ENCODE measurements at places on chromosomes 5 and 9.
A peak's percentile ranks its signal among the peaks of the same experiment; 100 is the strongest.

GRCh38 chr9:128995791-128996190 lies 32.3 kb downstream of the SH3GLB2 start:
- no peak for DNase-seq

GRCh38 chr9:87545858-87546257 lies 48.2 kb downstream of the DAPK1 start:
- DNase-seq: no peak

DNA sequence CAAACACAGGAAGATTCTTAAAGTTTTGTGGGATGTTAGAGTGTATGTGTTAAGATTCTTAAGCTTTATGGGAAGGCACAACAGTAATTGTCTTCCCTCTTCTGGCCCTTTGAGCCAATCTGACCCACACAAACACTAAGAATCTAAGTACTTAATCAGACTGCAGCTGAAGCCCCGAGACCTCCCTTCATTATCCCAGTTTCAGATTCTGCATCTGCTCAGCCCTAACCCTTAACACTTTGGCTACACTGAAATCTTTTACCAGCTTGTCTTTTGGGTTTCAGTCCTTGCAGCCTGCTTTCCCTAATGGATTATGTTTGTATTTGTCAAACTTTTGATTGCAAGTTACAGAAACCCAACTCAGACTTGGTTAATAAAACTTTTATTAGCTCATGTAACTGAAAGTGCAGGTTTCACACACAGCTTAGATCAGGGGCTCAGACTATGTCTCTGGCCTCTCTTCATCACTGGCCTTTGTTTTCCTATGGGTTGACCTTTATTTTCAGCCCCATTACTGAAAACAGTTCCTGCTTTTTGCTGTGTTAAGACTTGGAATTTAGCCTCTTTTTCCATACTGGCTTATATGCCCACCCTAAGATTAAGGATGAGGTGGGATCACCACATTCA lies 71.5 kb downstream of the COX7C start:
- no peak for DNase-seq

DNA sequence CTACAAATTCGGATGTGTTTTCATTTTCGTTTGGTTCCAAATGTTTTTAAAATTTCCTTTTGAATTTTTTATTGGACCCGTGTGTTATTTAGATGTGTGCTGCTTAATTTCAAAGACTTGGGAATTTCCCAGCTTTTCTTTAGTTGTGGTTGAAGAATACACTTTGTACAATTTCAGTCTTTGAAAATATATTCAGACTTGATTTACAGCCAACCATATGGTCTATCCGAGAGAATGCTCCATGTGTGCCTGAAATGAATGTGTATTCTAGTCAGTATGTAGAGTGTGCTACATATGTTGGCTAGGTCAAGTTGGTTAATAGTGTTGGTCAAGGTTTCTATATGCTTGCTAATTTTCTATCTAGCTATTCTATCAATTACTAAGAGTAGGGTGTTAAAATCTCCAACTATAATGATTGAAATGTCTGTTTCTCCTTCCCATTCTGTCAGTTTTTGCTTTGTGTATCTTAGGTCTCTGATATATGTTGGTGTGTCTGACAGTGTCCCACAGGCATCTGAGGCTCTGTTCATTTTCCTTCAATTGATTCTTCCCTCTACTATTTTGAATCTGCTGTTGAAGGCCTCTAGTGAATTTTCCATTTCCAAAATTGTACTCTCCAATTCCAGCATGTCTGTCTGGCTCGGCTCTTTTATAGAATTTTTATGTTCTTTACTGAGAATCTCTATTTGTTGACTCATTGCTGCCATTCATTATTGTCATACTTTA lies 36.2 kb downstream of the RNF130 start:
- no peak for DNase-seq

- DNase-seq: no peak
These were observed 37.8 kb downstream of the FAM78A start for GRCh38 chr9:131238402-131239021.

GRCh38 chr9:84919440-84919839 lies 249.9 kb downstream of the NTRK2 start:
- no peak for DNase-seq

- DNase-seq: no peak
These were observed 5.6 kb downstream of the EXD3 start for GRCh38 chr9:137417161-137418021.

DNA sequence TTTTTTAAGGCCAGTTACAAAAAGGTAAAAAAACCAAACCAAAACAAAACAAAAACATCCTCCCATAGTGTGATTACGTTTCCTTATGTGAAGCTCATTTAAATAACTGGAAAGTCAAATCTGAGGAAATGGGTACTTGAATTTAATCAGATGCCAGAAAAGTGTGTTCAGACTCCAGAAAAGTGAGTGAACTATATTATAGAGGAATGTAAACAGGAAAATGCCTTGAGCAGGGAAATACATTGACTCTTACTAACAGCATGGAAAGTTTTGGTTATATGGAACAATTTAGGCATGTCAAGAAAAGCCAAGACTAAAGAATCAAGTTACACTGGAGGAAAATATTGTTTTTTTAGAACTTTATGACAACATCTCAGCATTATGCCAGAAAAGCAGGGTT lies 37.8 kb upstream of the RNF20 start:
- DNase-seq: no peak

GRCh38 chr9:83299571-83299970 lies 236.6 kb upstream of the RASEF start:
- no peak for DNase-seq

DNA sequence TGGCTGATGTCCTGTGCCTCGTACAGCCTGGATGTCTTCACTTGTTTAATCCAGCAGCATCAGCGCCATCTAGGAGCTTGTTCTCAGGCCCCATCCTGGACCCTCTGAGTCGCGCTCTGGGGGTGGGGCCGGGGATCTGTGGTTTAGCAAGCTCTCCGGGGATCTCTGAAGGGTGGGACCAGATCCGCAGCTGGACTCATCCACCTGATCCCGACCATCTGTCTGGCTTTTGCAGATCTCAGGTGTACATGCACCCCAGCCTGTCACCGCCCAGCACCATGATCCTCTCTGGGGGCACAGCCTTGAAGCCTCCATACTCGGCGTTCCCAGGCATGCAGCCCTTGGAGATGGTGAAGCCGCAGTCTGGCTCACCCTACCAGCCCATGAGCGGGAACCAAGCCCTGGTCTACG lies 15.1 kb upstream of the POMT1 start:
- no peak for DNase-seq

DNA sequence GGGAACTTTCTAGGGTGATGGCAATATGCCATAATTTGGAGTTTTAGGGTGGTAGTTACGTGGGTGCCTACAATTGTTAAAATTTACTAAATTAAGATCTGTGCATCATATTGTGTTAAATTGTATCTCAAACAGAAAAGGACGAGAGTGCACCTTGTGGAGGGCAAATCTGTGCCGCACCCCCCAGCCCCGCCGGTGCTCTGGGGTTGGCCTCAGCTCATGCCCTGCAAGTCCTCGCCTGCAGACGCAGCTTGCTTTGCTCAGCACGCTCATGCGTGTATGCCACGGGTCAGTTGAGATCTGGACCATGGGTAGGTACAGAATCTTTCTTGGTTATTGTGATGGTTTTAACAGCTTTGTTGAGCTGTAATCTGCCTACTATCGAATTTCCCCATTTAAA lies 33.7 kb upstream of the FCN1 start:
- DNase-seq: no peak

DNA sequence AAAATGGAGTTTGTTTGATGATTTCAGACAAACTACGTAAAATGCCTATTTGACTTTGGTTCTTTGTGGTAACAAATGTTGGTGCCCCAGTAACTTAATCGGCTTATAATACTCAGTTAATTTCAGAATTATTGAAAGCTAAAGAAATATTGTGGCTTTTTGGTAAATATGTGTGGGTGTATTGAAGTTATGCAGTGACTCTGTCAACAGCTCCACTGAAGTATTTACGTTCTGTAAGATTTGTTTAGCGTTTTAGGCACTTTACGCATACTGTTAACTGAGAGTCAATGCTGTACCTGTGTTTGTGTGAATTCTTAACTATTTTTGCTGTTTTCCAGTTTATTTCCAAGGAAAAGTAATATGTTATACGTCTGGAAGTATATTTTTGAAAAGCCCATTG lies 2.2 kb downstream of the RAD23B start:
- no peak for DNase-seq

GRCh38 chr5:64900618-64901017 lies 131.9 kb downstream of the CWC27 start:
- DNase-seq: no peak

- DNase-seq: no peak
These were observed 30.2 kb upstream of the CCNG1 start for GRCh38 chr5:163407034-163407655.

- DNase-seq: no peak
These were observed 512.7 kb upstream of the PAPPA start for GRCh38 chr9:115640887-115641286.

- DNase-seq: no peak
These were observed 24.1 kb downstream of the NDUFA8 start for GRCh38 chr9:122135529-122135859.

DNA sequence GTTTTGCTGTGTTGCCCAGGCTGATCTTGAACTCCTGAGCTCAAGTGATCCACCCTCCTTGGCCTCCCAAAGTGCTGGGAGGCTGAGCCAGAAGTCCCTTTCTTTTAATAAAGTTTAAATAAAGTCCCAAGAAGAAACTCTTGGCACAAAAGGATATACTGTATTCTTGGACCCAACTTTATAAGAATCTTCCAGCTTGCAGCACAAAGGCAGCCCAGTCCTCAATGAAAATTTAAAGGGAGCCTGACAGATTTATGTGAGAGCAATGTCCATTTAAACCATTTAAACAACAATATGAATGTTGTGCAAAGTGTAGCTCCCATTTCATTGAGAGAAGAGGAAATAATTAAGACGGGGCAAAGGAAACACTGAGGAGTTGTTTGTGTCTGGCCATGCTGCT lies 217.0 kb downstream of the DOCK8 start:
- DNase-seq: no peak

- no peak for DNase-seq
These were observed 97.6 kb upstream of the GRHPR start for GRCh38 chr9:37324691-37325490.

DNA sequence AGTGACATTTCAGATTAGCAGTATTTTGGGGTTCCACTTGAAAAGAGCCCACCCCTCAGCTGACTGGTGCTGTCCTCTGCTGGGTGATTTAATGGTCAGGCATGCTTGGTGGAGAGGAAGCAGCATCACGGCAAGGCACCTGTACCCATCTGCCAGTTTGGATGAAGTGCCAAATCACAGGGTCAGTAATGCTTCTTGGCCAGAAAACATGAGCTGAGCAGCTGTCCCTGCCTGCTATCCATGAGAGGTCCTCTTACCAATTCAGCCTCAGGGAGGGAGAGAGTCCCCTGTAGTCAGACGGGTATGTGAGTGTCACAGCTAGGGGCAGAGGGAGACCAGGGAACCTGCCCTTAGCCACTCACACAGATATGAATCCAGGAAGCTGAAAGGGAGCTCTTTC lies 137.9 kb downstream of the SEC61B start:
- DNase-seq: no peak

DNA sequence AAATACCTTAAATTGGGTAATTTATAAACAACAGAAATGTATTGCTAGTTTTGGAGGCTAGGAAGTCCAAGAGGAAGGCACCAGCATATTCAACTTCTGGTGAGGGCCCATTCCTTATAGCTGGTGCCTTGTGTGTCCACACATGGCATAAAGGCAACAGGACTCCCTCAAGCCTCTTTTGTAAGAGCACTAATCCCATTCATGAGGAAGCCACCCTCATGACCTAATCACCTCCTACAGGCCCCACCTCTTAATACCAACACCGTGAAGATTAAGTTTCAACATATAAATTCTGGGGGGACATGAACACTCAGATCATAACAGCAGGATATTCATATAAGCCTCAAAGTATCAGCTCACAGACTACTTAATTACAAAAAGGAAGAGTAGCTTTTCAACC lies 4.0 kb upstream of the PLAC8L1 start:
- DNase-seq: no peak

DNA sequence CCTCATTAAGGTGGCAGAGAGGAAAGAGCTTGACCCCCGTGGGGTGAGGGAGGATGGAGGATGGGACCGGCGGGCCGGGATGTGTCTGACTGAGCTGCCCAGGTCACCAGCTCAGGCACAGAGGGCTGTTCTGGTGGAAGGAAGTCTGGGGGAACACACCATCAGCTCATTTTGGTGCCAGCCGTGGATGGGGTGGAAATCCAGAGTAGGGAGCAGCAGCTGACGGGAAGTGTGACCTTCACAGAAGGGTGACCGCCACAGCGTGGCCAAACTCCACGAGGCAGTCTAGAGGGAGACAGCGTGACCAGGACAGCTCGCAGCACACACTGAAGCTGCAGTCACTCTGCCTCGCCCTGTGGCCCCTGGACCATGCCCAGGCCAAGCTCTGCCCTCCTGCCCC lies 45.3 kb upstream of the PHYKPL start:
- no peak for DNase-seq

- DNase-seq: no peak
These were observed 12.9 kb downstream of the MINAR2 start for GRCh38 chr5:129760636-129761325.

- DNase-seq: no peak
These were observed 20.6 kb upstream of the CAST start for GRCh38 chr5:96641368-96642280.

- no peak for DNase-seq
These were observed 34.4 kb downstream of the RAD50 start for GRCh38 chr5:132591145-132591544.

GRCh38 chr9:132575005-132575609 lies 7.3 kb upstream of the BARHL1 start:
- DNase-seq: peak; percentile 72

DNA sequence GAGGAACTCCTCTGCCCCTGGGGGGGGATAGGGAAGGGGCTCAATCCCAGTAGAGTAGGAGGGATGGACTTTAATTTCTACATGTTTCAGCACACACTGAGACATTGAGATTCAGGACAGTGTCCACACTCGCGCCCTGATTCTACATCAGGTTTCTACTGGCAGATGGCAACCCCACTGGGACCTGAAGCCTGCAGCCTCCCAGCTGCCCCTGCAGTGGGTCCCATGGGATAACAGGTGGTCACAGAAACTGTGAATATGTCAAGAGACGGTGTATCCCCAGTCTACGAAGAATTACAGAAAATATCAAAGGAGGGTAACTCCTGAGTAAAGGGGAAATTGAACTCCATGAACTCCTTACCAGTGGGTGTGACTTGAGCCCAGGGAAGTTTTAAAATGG lies 2.4 kb upstream of the TERT start:
- DNase-seq: no peak

- DNase-seq: no peak
These were observed 105.5 kb upstream of the PAPPA start for GRCh38 chr9:116048081-116048480.

GRCh38 chr5:159052401-159053011 lies 47.2 kb downstream of the EBF1 start:
- DNase-seq: no peak

- DNase-seq: no peak
These were observed 24.1 kb downstream of the PCDH1 start for GRCh38 chr5:141853895-141854626.

GRCh38 chr5:133205649-133206048 lies 153.8 kb downstream of the HSPA4 start:
- no peak for DNase-seq

DNA sequence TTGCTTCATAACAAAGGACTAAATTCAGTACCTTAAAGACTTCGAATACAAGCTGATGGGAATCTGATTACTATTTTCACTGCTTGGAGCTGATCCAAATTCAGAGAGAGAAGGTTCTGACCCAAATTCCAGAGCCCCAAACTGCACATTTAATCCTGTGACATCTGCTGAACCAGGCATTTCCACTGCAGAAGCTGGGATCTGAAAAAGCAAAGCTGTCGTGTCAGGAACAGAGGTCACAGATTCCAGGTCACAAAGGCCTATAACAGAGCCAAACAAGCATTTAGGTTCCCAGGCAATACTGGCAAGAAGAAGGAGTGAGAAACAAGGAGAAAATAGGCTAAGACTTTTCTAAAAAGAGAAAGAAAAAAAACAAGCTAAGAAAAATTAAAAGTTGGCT lies 105.3 kb downstream of the UBAP2 start:
- DNase-seq: no peak
